ENCODE measurements at places on chromosomes 4 and X.

- no peak for DNase-seq
Measured at GRCh38 chr4:124523816-124524215, 188.7 kb downstream of the ANKRD50 start.

GRCh38 chr4:8308856-8309771 is 39.6 kb downstream of the HTRA3 start:
- no peak for DNase-seq

DNA sequence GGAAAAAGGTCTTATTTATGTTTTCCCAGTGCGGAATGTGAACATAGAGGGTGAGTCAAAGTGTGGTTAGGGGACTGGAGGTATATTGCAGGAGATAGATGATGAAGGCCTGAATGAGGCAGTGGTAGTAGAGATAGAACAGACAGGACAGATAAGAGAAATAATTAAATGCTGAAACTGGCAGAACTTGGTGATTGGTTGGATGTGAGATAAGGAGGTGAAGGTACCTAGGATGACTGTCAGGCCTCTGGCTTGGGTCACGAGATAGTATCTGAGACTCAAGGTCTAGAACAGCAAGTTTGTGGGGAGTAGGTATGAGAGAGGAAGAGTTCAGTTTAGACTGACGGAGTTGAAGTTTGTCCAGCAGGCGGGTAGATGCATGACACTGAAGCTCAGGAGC is 3.5 kb downstream of the MND1 start:
- DNase-seq: no peak

GRCh38 chr4:150970685-150971151 is 44.4 kb downstream of the LRBA start:
- no peak for DNase-seq

DNA sequence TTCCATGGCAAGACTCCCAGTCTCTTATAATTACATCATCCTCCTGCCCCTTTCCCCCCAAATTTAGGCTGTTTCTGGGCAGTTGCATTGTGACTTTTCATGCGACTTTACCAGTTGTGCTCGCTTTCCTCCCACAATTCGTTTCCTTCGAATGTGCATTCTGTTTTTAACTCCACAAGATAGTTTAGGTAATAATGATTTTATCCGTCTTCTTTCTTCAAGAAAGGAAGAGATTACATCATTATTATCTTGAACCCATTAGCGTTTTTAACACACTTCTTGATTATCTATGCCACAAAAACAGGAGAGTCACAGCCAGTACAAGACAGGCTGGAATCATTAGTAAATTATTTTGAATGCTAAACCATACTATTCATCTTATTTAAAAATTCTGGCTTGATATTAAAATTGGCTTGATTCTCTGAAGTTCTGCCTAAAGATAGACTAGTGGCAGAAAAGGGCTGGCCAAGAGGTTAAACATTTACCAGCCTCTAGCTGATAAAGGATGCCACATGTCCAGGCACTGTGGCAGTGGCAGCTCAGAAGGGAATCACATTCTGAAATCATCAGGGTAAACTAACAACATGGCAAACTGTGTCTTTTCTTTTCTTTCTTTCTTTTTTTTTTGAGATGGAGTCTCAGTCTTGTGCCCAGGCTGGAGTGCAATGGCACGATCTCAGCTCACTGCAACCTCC is 19.7 kb upstream of the PLA2G12A start:
- no peak for DNase-seq

- no peak for DNase-seq
Measured at GRCh38 chr4:145954924-145955339, 16.3 kb upstream of the ZNF827 start.

DNA sequence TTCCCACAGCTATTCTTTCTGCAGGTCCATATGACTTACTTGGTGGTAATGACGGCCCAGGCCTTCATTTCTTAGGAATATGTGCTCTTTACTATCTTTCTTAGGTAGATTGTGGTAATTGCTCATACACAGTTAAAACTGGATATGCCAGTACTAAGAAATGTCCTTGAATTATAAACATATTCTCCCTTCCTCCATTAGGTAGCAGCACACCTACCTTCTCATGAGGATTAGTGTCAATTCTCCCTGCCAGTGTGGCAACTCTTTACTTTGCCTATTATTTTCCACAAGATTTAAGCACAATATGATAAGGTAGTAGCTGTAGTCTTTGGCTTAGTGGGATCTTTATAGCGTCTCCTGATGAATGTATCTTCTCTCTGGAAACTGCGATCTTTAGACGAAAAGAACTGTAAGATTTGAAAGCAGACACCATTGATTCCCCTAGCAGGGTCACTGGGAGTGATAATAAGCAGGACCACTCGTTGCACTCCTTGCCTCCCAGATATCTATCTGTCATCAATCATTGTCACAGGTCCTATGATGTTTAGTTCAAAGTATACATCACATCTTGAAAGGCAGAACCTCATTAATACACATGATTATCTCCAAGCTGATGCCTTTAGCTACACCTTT is 1240.7 kb downstream of the C4orf33 start:
- no peak for DNase-seq

DNA sequence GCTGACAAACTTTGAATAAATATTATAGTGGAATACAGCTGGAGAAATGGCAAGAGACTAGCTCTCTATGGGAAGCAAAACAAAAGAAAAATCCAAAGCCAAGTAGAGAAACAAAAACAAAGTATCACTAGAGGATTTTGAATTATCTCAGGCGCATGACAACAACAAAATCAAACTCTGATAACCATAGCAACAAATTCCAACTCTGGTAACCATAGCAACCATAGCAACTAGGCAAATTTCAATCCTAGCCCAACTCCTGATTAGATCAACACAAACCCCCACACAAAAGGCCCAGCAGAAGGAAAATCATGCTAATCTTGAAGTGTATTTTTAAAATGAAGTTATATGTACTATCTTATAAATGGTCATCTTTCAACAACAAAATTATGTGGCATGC is 98.4 kb upstream of the MAGEE2 start:
- no peak for DNase-seq

- DNase-seq: no peak
Measured at GRCh38 chrX:74372272-74372671, 49.0 kb upstream of the SLC16A2 start.

GRCh38 chr4:147334478-147334877 is 146.4 kb upstream of the EDNRA start:
- DNase-seq: no peak

GRCh38 chrX:24153178-24153795 is 3.8 kb downstream of the ZFX start:
- DNase-seq: no peak

DNA sequence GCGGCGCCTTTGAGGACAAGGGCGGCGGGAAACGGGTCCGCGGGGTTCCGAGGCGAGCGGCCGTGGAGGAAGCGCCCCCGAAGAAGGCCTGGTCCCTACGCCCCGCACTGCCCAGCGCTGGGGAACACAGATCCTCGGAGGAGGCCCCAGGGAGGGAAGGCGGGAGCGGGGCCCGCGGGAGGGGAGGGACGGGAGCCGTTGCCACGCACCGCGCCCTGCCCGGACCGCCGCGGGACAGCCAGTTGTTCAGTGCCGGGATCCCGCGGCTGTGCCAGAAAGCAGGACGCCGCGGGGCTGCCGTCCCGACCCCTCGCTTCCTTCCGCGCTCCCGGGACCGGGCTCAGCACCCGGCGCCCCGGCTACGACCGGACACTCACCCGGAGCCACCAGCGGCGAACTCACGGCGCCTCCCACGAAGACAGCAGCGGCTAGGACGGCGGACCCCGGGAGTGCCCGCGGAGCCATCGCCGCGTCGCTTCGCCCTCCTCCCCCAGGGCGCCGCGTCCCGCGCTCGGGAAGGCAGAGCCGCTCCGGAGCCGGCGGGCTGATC is 278 bp downstream of the RELL1 start:
- DNase-seq: peak; percentile 32

- DNase-seq: no peak
Measured at GRCh38 chr4:147913137-147913536, 181.2 kb downstream of the ARHGAP10 start.

GRCh38 chrX:40170830-40171512 is 73.2 kb upstream of the BCOR start:
- DNase-seq: no peak

DNA sequence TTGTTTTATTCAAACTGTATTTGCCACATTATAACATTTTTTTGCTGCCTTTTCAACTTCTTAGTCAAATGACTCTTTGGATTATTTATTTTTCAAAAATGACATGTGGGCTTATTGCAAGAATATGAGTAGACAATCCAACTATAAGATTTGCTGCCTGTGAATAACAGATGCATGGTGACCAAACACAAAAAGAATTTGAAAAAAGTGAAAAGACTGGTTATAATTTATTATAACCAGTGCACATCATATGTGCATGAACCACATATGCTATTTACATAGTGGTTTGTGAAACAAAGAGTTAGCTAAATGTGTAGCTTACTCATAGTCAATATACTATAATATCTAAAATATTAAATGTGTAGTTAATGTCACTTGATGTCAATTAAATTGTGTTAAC is 2086.8 kb downstream of the ARAP2 start:
- DNase-seq: no peak

- no peak for DNase-seq
Measured at GRCh38 chr4:112876316-112876715, 173.1 kb upstream of the ANK2 start.

DNA sequence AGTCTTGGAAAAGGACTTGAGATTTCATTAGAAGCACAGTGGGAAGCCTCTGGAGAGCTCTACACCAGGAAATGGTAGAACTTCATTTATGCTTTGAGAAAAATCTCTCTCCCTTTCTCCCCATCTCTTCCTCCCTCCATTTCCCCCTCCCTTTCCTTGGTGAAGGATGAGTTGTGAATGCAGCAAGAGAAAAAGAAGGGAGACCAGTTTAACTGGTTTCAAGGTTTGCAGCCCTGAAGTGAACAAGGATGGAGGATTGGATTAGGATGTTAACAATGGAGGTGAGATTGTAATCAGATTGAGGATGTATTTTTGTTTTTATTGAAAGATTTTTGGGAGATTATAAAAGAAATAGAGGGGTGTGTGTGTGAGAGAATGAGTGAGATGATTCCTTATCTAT is 99.5 kb downstream of the ANK2 start:
- no peak for DNase-seq

- DNase-seq: no peak
Measured at GRCh38 chr4:144663834-144664475, 18.0 kb downstream of the HHIP start.

- DNase-seq: no peak
Measured at GRCh38 chr4:94506822-94507221, 55.1 kb downstream of the PDLIM5 start.

GRCh38 chr4:2858451-2859217 is 15.0 kb downstream of the ADD1 start:
- no peak for DNase-seq

DNA sequence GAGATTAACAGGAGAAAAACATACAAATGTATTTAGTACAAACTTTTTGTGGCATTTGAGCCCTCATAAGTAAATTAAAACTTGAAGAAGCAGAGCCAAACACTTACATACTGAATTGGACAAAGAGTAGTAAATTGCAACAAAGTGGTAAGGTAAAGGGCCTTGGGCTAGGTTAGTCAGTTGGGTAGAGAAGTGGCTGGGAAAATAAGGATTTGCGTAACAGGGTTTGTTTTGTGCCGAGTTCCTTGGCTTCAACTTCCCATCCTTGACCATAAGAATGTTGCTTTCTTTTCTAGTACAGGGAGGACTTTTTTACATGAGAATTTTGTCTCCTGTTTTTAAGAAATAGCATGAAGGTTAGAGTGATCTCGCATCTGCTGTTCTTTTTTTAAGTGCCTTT is 33.3 kb upstream of the DSPP start:
- DNase-seq: no peak
